Right ventricle myocardium superior (tissue), 1 donor: ENCODE measurements at places on chromosomes 2 and 18. TPM values are rescaled to one million over a fixed set of nuclear protein-coding genes. Genes with fewer than 3 reads are reported as not detected.

GRCh38 chr2:157777427-157777826 is 98.7 kb downstream of the ACVR1 start:
- DNase-seq: no peak

- no peak for DNase-seq
Measured at GRCh38 chr2:125707611-125708010, 948.3 kb upstream of the GYPC start.

RETREG2 gene
- total RNA-seq: 36.8 TPM

GRCh38 chr2:169422120-169422519 is 57.2 kb upstream of the BBS5 start:
- no peak for DNase-seq

GRCh38 chr18:33557706-33558105 is 20.3 kb upstream of the ASXL3 start:
- no peak for DNase-seq

- no peak for DNase-seq
Measured at GRCh38 chr2:108446703-108447102, 2.3 kb upstream of the GCC2 start.

DNA sequence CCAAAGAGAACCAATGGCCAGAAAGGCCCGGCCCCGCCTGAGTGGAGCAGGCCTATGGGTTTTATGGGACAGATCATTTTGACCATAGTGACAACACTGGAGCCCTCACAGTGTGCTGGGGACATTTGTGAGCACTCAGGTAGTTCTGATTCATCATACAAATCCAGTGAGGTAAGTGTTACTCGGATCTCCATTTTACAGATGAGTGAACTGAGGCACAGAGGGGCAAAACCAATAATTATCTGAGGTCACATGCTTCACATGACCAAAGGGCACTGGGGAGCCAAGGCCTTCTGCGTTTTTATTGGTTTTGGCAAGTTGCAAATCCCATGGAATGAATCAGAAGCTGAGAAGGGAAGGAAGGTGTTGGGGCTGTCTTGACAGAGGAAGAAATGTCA is 111.5 kb upstream of the MGAT5 start:
- DNase-seq: no peak

PPIG gene
- 35.5 TPM for total RNA-seq

GRCh38 chr2:8457699-8458502 is 224.0 kb upstream of the ID2 start:
- no peak for DNase-seq

DNA sequence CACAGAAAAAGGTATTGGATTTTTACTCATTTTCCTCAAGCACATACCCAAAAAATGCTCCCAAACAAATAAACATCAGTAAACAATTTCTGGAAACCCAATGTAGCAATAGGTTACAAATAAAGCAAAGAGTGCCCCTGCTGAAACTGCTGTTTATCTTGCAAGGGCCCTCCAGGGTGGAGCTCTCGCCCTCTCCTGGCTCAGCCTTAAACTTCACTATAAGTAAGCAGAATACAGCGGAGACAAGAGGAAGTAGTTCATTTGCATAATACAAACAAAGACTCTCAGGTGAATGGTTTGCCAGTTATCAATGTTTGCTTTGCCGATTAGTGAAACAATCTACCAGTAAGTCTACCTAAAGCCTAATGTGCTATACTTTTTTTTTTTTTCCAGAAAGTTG is 437.6 kb downstream of the DLGAP1 start:
- DNase-seq: no peak

LYG1 gene
- not detected for total RNA-seq

GRCh38 chr2:3857576-3857975 is 154.2 kb downstream of the DCDC2C start:
- no peak for DNase-seq

DNA sequence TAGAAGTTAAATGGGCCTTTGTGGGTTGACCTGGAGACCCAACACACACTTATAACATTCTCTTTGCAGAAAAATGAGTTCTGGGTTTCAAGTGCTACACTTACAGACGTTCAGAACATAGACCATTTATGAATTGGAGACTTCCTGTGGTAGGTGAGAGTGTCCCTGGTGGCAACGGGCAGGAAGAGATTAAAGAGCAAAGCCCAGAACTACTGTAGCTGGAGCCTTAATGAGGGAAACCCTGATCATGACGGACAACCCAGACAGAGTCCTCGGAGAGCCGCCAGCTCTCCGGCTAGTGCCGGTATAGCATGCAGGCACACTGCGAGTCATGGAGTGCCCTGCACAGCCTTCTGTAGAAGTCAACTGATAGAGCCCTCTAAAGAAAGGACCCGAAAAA is 44.5 kb upstream of the RMDN2 start:
- DNase-seq: no peak

GRCh38 chr18:62209046-62209445 is 22.0 kb downstream of the RELCH start:
- no peak for DNase-seq

GRCh38 chr2:117832905-117833613 is 18.6 kb downstream of the DDX18 start:
- no peak for DNase-seq
